ENCODE measurements at places on chromosomes 7 and 10.

DNA sequence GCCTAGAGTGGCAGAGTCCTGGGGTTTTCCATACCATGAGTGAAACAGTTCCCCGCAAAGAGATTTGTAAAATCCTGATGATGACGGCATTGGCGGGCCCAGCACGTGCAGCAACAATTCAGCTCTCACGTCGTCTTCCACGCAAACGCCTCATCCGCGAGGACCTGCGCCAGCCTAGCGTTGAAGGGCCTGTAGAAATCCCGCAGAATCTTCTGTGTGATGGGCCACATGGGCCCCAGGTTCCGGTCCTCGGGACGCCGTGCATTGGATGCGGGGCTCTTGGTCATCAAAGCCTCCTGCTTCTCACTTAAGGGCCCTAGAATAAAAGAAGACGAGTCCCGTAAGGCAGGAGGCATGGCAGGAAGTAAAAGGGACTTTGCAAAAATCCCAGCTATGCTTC lies 83.4 kb downstream of the CHST15 start:
- no peak for DNase-seq

DNA sequence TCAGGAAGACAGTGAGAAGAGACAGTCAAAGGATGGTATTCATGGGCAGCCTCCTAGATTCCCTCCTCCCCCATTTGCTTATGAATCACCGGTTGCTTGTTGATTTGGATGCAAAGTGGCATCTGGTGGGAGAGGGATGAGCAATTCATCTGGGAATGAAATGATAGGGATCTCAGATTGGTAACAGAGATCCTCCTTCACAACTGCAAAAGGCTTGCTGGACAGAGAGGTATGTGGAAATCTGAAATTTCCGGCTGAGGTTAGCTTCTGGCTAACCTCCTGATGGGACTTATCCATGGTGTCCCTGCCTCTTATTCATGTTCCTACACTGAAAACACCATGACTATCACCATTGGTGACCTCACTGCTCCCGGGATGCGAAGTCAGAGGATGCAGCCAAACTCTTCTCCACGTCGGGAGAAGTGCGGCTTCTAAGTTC lies 48.4 kb upstream of the PODXL start:
- no peak for DNase-seq

DNA sequence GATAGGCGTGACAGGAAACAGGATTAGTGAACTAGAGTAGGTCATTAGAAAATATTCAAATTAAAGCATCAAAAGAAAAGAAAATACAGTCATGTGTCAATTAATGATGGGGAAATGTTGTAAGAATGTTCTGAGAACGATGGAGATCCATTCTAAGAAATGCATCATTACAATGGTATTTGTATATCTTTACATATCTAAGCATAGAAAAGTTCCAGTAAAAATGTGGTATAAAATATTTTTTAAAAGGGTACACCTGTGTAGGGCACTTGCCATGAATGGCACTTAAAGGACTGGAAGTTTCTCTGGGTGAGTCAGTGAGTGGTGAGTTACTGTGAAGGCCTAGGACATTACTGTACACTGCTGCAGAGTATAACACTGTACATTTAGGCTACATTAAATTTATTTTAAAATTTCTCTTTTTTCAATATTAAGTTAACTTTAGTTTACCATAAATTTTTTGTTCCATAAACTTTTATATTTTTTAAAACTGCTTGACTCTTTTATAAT lies 282.5 kb downstream of the BMPER start:
- no peak for DNase-seq

- no peak for DNase-seq
Observed at GRCh38 chr7:8988267-8988666, 554.9 kb downstream of the NXPH1 start.

Measured in cortex of kidney (tissue), 1 donor.